ENCODE measurements at places on chromosomes 13 and 19.

GRCh38 chr13:97567510-97568243 is 133.7 kb downstream of the RAP2A start:
- no peak for DNase-seq

- no peak for DNase-seq
Measured at GRCh38 chr13:107992542-107992941, 222.8 kb downstream of the LIG4 start.

DNA sequence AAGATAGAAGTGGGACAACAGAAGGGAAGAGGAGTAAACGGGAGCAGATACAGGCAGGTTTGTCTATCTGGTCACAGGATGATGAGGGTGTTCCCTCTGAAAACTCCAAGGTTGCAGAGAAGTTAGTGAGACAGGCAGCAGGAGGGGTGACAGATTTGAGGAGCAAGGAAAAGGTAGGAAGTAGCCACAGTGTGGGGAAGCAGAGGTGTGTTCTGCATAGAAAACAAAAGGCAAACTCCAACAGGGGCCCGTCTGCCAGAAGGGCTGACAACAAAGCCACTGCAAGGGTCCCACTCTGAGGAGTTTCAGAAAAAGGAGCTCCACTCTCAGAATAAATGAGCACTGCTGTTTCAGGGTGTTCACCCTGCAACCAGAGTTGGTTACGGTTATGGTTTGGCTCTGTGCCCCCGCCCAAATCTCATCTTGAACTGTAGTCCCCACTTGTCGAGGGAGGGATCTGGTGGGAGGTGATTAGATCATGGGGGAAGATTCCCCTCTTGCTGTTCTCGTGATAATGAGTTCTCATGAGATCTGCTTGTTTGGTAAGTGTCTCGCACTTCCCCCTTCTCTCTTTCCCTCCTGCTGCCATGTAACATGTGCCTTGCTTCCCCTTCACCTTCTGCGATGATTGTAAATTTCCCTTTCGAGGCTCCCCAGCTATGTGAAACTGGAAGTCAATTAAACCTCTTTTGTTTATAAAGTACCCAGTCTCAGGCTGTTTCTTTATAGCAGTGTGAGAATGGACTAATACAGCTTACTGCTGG is 32.1 kb downstream of the SMAD9 start:
- DNase-seq = no peak

- no peak for DNase-seq
Measured at GRCh38 chr19:30017172-30017571, 75.1 kb downstream of the URI1 start.

GRCh38 chr19:926589-927350 is 935 bp downstream of the ARID3A start:
- DNase-seq = peak; percentile 11

DNA sequence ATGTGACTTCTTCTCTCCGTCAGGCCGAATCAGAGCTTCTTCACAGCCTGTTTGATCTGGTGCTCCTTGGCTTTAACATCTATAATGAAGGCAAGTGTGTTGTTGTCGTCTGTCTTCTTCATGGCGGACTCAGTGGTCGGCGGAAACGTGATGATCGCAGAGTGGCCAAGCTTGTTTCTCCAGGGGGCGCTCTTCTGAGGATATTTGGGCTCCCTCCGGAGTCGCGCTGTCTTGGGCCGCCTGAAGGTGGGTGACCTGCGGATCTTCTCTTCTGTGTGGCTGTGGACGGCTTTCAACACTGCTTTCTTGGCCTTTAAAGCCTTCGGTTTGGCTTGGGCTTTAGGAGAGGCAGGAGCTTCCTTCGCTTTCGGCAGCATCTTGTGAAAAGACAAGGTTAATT is 9.8 kb downstream of the TPRX1 start:
- DNase-seq = no peak

DNA sequence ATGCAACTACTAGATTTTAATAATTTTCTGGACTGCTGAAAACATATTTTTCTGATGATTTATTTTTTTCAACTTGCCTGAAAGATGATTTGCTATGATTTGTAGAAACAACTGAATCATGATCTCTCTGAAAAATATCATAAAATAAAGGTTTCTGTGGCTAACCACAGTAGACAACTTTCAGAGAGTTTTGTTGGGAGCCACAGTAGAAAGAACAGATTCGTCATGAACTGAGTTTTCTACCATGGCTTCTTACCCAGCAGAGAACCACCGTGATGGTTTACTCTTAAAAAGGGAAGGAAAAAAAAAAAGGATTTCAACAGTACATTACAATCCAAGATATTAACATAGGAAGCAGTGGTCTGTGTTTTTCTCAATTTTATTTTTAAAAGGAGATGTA is 18.0 kb downstream of the ZAR1L start:
- no peak for DNase-seq

DNA sequence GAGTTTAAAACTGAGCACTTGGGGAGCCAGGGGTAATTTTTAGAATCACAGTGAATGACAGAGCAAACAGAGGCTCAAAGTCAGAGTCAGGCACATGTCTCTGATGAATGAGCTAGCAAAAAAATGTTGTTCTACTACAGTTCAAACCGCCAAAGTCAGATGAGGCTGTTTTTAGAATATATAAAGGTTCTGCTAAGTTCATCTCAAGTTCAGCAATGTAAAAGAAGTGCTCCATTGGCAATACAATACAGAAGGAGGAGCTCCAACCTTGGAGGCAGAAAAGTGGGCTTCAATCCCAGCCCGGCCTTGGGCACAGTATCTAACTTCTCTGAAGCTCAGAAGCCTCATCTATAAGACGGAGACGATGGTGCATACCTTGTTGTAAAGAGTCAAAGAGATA is 70.1 kb upstream of the IPO5 start:
- no peak for DNase-seq

GRCh38 chr13:50940509-50940908 is 30.9 kb downstream of the RNASEH2B start:
- no peak for DNase-seq

DNA sequence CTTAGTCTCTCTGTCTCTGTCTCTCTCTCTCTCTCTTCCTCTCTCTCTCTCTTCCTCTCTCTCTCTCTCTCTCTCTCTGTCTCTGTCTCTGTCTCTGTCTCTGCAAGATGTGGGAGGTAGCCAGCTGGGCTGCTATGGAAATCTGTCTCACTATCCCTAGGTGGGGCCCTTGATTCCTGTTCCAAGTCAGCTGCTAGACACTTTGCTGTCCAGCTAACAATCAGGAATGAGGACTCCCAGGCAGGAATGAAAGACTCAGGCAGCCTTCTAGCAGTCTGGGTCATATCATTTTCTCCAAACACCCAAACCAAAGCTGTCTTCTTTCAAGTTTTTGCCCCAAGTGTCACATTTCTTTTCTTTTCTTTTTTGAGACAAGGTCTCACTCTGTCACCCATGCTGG is 23.2 kb downstream of the CATSPERD start:
- no peak for DNase-seq

- no peak for DNase-seq
Measured at GRCh38 chr13:21595546-21595822, 8.5 kb downstream of the MICU2 start.

DNA sequence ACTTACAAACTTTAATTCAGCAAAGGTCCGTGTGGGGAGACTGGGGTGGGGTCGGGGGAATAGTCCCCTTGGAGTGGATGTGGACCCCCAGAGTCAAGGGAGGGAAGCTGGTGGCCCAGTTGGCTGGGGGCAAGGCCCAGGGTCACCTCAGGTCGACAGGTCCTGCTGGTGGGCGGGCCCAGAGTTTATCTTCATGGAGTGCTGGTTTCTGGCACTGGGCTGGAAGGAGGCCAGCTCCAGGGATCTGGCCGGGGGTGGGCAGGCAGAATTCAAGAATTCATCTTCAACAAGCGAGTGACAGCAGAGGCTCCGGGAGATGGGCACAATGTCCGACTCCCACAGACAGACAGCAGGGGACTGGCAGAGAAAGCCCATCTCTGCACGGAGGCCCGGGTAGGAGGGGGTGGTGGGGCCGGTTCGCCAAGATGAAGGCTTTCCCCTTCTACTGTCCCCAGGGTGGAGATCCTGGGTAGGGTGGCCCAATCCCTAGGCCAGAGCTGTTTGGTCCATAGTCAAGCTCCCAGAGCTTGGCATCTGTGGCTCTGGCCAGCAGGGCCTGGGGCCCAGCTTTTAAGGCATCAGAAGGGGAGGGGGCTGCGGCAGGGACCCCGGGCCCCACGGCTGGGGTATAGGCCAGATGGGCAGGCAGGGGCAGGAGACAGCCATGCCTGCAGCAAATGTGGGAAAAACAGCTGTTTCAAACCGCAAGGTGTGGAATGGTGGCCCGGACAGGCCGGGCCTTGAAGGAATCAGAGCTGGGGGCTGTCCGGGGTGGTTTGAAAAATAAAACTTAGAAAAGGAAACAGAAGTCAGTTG is 622 bp upstream of the FDX2 start:
- no peak for DNase-seq

GRCh38 chr19:1049800-1050199 is 9.9 kb downstream of the ABCA7 start:
- no peak for DNase-seq

- no peak for DNase-seq
Measured at GRCh38 chr13:34772881-34773280, 169.2 kb upstream of the NBEA start.

DNA sequence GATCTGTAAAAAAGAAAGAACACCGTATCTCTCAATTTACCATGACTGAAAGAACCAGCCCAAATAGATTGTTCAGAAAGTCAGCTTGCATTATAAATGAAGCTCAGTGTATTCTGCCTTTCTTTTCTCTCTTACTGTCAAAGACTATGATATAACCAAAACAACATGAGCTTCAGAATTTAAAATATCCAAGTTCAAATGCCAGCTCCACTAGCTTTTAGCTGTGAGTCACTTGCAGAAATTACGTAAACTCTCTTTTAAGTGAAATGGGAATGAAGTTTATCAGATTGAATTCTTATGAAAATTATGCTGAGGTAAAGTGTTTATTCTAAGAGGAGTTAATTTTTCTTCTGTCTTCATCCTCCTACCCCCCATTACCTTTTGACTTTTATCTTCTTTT is 20.0 kb upstream of the POSTN start:
- DNase-seq = no peak

DNA sequence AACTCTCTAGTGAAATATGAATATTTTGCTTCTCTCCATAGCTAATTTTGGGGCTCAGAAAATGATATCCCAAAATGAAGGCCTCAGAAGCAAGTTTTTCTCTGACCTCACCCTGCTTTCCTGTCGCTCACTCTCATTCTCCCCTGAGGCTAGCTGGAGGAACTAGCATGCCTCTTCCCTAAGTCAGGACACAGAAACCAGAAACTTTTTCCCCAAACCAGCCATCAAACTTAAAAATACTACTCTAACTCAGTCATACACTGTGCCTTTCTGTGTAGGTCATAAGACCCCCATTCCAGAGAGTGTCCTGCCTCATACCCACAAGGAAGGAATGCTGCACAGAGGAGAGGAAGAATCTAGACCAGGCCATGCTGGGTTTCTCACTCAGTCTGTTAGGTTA is 329.6 kb downstream of the PCDH20 start:
- no peak for DNase-seq

DNA sequence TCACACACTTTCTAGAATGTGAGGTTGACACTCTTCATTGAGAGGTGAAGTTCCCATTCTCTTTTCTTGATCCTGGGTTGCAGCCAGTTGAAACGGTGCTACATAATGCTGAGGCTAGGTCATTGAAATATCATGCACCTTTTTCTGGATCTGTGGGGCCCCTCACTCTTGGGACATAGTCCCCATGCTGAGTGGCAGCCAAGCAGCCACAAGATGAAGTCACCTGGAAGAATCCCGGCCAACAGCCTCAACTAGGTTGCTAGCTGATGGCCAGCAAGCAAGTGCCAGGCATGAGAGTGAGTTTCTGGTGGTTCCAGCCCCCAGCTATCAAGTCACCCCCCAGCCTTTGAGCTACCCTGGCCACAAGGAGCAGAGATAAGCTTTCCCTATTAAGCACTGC is 148.5 kb upstream of the TSHZ3 start:
- DNase-seq = no peak

DNA sequence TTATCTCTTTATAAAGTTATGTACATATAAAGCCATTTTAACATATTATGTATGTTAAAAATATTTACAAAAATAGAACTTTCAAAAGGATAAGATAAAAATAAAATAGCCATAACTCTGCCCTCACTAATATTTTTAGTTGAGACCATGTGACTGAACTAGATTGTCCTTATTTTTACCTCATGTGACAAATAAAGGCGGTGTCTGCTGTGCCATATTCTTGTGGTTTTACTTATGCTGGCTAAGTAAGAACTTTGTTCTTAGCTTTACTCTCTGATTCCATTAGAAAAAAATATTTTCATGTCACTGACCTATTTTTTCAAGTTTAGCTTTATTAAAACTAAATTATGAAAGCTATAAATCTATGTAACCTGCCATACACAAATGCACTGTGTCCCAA is 135.6 kb upstream of the TSC22D1 start:
- no peak for DNase-seq

- no peak for DNase-seq
Measured at GRCh38 chr13:109868578-109869311, 82.4 kb upstream of the IRS2 start.

DNA sequence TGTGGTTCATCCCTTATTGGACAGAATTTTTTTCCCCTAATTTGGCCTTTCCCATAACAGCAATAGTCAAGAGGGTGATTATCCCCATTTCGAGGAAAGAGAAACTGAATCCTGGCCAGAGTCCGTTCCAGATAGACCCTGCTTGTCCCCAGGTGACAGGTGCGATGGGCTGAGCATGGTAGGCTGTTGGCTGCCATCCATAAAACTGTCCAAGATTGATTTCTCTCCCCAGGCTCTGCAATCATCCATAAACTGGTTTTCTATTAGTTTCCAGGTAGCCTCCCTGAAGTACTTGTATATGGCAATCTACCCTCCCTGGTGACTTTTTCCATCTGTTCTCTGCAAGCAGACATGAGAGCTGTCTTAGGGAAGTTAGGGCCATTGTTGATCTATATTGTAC is 25.4 kb downstream of the SERP2 start:
- DNase-seq = no peak

DNA sequence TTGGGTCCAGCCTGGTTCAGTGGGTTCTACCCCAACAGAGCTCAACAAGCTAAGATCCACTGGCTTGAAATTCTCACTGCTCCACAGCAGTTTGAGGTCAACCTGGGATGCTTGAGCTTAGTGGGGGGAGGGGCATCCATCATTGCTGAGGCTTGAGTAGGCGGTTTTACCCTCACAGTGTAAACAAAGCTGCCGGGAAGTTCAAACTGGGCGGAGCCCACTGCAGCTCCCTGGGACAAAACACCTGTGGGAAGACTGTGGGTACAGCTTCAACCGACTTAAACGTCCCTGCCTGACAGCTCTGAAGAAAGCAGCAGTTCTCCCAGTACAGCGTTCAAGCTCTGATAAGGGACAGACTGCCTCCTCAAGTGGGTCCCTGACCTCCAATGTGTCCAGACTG is 1161.9 kb downstream of the UQCRFS1 start:
- no peak for DNase-seq

GRCh38 chr19:4172861-4173473 is 9.4 kb downstream of the SIRT6 start:
- DNase-seq = peak; percentile 20

Data from stimulated activated naive CD4-positive, alpha-beta T cell (primary cell).